ENCODE measurements at places on chromosomes 12 and 14.

DNA sequence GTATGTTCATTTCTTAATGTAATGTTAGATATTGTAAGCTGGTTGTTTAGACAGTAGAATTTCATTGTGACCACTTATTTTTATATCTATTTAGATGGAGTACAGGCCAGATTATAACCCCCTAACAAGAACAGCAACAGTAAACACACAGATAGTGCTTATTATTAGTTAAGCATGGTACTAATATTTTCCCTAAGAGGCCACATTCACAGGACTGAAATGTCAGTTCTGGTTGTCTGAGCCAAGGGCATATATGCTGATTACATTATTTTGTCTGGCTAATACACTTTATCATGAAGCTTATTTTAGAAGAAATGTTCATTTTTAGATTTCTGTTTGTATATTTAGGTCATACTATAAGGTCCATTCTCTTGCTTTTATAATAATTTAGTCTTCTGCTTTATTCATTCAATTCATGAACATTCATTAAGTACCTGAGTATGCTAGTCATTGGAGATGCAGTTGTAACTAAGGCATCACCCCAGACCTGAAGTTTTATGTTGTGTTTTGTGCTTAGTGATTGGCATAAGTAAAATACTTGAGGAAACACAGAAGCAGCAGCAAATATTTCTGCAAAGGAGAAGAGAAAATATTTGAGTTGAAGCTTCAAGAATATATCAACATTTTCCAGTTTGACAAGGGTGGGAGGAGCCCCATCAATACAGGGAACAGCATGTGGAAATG, 413.7 kb downstream of the RAD51B start:
- DNase-seq, result no peak

DNA sequence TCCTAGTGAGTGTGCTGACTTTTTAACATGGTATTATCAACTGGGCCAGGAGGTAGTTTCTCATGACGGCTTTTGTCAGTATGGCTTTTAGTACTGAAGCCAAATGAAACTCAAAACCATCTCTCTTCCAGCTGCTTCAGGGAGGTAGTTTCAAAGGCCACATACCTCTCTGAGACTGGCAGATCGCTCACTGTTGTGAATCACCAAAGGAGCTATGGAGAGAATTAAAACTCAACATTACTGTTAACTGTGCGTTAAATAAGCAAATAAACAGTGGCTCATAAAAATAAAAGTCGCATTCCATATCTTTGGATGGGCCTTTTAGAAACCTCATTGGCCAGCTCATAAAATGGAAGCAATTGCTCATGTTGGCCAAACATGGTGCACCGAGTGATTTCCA, 141.1 kb downstream of the HMGA2 start:
- no peak for DNase-seq

DNA sequence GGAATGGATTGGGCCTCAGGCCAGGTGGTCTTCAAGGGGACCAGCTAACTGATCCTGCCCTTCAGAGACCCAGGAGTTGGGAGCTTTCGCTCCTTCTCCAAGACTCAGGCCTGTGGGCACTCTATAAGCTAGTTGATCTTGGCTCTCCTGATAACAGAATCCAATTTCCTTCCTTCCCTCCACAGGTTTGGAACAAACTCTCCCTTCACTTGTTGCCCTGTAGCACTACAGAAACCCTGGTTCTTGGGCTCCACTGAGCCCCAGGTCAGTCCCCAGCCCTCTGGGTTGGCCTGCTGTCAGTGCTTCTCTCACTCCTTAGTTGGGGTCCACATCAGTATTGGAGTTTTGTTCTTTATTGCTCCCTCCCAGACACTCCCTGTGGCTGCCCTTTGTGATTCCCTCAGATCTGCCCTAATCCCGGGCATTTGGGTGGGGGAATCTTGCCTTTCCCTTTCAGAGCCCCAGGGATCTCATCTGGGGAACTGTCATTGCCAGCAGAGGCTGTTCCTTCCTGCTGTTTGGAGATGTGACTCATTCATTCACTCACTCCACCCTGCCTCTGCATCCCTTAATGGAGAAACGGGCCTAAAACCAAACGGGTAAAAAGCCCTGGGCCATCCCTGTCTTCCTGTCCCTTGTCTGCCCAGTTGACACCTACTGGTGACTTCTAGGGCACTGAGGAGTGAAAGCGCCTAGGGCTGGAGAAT, 4.4 kb upstream of the GPD1 start:
- DNase-seq, result no peak

DNA sequence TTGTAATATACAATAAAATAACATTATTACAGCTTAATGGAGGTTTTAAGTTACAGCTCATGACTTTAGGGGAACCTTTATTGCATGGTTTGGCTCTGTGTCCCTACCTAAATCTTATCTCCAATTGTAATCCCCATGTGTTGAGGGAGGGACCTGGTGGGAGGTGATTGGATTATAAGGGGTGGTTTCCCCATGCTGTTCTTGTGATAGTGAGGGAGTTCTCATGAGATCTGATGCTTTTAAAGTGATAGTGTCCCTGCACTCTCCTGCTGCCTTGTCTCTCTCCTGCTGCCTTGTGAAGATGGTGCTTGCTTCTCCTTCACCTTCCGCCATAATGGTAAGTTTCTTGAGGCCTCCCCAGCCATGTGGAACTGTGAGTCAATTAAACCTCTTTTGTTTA, 132.1 kb upstream of the SYT1 start:
- DNase-seq, result no peak

GRCh38 chr12:98296462-98297079, 218.8 kb upstream of the TMPO start:
- DNase-seq, result no peak

Measured in stimulated activated CD8-positive, alpha-beta memory T cell treated with anti-CD3 and anti-CD28 coated beads, Interleukin-7, amount 100 ng/mL, for 4 hours (primary cell).